ENCODE measurements at places on chromosomes 5 and 9.

- DNase-seq: no peak
These were observed 420.6 kb downstream of the CTNND2 start for GRCh38 chr5:11483630-11484029.

DNA sequence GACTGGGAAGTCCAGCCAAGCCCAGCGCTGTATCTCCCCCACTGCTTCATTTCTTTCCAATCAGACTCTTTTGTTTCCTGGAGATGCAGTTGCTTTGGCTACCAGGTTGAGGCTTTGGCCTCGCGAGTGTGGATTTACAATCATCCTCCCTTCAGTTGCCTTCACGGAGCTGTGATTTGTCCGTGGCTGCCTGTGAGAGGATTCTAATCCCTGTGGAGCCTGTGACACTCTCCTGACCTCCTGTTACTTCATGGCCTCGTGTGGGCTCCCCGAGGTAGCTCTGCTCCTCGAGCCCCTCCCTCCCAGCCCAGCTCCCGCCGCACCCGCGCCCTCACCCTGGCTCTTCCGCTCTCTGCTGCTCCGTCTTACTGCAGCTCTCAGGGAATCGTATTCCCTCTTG lies 107.2 kb upstream of the STC2 start:
- no peak for DNase-seq

DNA sequence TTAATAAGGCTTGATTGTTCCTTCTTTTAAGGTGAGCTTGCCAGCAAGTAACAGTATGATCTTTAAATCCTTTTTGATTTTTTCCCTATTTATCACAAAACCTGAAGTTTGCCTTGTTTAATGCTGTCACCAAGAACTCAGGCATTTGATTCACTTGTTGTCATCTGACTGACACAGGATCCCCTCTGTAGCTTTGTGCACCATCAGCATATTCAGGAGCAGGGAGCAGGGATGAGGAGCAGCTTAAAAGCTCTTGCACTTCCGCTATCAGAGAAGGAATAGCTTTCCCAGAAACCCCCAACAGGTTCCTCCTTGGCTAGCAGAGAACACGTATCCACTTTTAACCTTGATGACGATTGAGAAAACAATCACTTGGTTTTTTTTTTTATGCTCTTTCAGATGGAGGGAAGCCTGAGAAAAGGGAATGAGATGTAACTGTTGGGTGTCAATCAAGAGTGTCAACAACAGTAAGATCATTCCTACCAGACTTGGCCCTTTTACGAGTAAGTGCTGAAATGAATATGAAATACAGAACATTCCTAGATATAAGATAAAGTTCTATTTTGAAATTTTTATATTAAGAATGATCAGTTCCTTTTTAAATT lies 433.1 kb upstream of the CDH18 start:
- DNase-seq: no peak

DNA sequence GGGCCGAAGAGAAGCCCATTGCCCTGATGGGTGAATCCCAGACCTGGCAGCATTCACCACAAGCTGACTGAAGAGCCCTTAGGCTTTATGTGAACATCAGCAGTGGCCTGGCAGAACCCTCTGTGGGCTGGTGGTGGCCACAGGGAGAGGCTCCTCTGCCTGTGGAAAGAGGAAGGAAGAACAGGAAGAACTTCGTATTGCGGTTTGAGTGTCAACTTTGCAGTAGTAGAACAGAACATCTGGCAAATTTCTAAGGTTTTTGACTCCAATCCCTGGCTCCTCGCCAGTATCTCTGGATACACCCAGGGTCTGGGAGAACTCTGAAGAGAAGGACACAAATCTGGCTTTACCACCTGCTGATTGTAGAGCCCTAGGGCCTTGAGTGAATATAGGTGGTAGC lies 356.4 kb upstream of the GRAMD2B start:
- DNase-seq: no peak

DNA sequence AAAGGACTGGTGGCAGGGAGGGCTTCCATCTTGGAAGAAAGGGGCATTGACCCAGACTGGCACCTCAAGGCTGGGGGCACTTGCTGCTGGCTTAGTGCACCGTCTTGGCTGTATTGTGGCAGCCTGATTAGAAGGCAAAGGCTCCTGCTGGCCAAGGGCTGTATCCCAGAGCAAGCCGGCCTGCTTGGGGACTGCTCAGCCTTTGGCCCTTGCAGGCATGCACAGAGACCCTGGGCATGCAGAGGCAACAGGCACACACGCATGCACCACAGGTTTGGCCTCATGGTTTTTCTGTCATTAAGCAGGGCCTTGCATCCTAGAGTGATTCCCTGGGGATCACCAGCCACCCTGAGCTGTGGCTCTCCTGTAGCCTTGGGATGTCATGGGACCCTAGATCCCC lies 29.0 kb downstream of the PITX1 start:
- DNase-seq: no peak

GRCh38 chr9:83451308-83451707 lies 86.9 kb downstream of the FRMD3 start:
- DNase-seq: no peak

GRCh38 chr5:67334373-67334772 lies 137.8 kb upstream of the CD180 start:
- DNase-seq: no peak

GRCh38 chr5:14913096-14913495 lies 41.5 kb upstream of the ANKH start:
- no peak for DNase-seq

DNA sequence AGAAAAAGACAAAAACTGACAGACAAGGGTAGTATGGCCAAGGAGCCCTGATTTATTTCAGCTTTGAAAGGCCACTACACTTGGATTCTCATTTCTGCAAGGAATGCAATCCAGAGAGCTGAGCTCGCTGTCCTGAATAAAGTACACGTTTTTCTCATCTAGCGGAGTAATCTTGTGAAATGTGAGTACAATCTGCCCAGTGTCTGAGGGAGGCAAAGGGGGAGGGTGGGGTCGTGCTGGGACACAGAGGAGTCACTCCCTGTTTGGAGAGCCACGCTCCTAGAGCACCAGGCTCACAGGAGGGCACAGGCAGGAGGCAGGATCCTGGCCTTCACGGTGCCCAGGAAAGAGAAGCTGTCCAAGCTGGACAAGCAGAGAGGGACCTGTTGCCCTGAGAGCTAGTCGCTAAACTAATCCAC lies 51.0 kb upstream of the IFNK start:
- DNase-seq: no peak

DNA sequence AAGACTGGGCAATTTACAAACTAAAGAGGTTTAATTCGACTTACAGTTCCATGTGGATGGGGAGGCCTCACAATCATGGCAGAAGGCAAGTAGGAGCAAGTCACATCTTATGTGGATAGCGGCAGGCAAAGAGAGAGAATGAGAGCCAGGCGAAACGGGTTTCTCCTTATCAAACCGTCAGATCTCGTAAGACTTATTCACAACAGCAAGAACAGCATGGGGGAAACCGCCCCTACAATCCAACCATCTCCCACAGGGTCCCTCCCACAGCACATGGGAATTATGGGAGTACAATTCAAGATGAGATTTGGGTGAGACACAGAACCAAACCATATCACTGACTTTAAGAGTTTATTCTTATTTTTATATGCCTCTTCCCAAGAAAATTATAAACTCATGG lies 60.3 kb downstream of the RFK start:
- DNase-seq: no peak

DNA sequence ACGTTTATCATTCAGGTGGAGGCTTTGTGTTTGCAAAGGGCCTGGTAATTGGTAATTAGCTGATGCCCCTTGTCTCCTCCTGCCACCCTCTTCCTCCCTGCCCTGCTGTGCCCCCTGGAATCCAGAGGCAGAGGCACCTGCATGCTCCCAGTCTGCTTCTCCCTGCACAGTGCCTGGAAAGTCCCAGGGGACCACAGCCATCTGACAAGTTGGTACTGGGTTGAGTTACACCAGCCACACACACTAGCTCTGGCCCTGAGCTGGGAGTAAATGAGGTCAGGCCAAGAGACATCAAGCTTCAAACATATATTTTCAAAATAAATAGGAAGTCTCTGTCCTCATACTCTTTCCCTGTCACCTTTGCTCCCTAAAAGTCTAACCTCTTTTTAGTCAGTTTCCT lies 56.3 kb downstream of the INSYN2B start:
- no peak for DNase-seq

DNA sequence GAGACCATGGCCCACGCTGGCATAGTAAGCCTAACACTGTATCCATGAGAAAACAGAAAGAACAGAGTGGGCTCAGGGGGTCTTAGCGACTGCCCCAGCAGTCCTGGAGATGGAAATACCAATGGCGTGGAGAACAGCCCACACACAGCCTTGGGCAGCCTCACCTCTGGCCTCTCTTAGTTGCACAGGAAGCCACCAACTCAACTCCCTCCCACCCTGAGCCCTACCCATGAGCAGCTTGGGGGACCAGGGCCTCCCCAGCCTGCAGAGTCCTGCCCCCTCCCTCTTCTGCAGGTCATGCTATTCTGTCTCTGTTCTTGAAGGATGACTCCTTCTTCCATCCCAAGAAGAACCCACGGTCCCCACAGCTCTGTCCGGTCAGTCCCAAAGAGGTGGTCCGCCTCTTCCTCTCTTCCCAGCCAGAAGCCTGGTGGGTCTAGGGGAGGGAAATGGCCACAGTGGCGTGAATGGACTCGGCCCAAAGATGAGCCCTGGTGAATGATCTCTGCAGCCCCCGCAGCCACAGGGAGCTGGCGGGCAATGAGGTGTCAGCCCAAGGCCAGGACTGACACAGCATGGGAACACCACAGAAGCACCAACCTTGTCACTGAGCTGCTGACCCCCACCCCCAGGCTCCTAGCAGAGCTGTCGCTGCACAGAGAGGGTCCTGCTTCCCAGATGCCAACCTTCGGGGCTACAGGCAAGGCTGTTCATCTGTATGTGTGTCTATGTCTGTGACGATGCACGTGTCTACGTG lies 131.2 kb downstream of the ROR2 start:
- no peak for DNase-seq

DNA sequence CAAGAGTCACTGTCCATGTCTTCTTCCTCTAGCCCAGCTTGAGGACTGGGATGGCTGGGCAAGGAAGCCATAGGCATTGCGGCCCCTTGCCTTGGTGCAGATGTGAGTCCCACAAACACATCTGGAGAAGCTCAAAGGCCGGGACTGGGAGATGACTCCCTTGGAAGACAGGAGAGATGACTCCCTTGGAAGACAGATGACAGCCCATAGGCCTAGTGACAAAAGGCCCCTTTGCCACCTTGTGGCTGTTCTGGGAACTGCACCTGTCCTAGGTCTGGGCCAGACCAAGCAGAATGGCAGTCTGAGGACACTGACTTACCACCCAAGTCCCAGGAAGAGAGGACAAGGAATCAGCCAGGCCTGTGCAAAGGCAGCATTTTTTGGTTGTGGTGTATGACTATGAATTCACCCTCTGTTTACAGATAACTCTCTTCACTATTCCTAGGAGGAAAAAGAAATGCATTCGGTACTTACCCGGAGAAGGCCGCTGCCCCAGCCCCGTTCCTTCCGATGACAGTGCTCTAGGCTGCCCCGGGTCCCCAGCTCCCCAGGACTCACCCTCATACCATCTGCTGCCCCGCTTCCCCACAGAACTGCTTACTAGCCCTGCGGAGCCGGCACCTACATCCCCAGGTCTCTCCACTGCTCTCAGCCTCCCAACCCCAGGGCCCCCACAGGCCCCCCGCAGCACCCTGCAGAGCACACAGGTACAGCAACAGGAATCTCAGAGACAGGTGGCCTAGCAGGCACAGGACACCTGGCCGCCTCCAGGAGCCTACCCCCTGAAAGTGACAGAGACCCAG lies 30.8 kb downstream of the SKP1 start:
- peak; percentile 67 for DNase-seq

DNA sequence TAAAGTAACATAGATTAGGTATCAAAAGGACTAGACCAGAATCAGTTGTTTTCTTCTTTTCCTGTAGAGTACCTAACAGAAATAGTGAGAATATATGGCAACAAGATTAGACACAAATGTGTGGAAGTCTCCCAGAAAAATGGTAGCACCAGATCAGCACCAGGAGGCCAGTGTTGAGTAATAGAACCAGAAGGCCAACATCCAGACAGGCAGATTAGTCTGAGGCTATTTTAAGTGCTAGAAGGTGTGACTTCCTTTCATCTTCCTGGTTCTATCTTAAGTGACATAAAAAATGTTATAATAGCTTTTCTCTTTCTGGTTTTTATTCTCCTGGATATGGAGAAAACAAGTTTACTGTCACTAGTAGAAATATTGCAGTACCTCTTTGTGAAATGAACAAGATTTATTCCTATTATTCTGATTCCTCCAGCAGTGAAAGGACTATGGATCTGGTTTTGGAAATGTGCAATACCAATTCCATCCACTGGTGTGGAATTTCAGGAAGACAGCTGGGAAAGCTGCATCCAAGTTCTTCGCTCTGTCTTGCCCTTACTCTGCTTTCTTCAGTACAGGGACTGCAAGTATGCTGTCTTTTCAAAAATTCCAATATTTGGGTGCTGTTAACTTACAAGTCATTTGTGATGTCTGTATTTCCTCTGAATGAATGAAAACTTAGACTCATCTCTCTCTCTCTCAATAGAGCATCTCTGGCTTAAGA lies 39.1 kb downstream of the SHLD3 start:
- DNase-seq: no peak

DNA sequence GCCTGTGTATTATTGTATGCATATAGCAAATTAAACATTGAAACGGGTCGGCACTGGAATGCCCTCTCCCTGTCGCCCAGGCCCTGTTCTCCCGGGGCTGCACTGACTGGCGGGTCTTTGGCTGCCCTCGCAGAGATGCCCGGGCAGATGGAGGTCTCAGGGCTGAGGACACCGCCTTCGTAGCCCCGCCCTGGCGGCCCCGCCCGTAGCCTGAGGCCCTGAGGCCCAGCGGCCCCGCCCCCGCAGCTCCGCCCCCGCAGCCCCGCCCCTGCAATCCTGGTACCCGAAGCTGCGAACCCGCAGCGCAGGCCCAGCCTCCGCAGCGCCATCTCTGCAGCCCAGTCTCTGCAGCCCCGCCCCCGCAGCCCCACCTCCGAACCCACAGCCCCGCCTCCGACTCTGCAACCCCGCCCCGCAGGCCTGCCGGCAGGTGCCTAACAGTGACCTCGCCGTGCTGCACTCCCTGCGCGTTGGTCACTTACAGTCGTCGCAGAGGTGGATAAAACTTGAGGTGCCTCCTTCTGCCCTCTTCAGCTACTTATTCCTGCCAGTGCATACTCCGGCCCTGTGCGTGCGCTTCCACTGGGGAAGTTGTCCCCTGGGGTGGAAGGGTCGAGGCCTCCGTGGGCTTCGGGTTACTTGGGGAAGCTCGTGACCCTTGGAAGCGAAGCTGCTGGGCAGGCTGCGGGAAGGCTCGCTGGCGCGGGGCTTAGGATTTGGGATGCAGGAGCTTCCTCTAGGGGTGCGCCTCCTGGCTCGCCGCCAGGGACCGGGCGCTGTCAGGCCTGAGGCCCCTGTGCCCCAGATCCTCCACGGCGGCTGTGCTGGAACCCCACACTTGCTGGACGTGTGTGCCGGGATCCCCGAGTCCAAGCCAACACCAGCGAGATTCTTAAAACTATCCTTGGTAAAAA lies 72.3 kb downstream of the ICE1 start:
- DNase-seq: peak; percentile 53

Measured in stimulated activated CD4-positive, alpha-beta T cell treated with anti-CD3 and anti-CD28 coated beads, Interleukin-12 subunit alpha, Interleukin-12 subunit beta, amount 100 ng/mL, for 24 hours (primary cell).